SJSA1 (cell line): ENCODE measurements at places on chromosomes 5 and 9. TPM values are rescaled to one million over a fixed set of nuclear protein-coding genes. Genes with fewer than 3 reads are reported as not detected.

GRCh38 chr5:72066705-72067107 lies 40.6 kb upstream of the MAP1B start:
- peak overlapping the region; percentile 95 for H3K27ac ChIP-seq
- peak; percentile 87 for DNase-seq
- no peaks in the 10 kb centered on the region for H3K27me3 ChIP-seq
- no peaks in the 10 kb centered on the region for H3K36me3 ChIP-seq

GRCh38 chr9:74770508-74771261 lies 117.0 kb downstream of the TRPM6 start:
- no peak overlapping the region for H3K4me3 ChIP-seq
- H3K36me3 ChIP-seq: no peaks in the 10 kb centered on the region
- peaks cover 5% of the 10 kb centered on the region for H3K4me1 ChIP-seq
- H3K27me3 ChIP-seq: no peaks in the 10 kb centered on the region
- no peak overlapping the region for H3K27ac ChIP-seq

DNA sequence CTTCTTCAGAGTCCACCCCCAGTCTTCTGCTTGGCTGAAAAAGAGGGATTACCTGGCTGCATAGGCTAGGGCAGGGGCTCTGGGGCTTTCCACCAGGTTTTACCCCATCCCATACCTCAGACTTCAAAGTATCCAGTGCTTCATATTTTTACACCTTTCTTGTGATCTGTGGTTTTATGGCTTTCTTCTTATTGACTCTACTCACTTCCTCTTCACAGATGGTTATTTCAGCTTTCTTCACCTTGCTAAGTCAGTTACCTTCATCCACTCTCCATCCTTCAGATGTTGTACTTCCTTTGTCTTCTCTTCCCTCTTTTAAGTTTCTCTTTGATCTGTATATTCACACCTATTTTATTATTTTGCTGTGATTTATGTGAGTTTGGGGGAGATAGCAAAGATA lies 104.3 kb downstream of the GRIA1 start:
- H3K36me3 ChIP-seq: no peaks in the 10 kb centered on the region
- DNase-seq: no peak
- no peak overlapping the region for H3K27ac ChIP-seq
- no peaks in the 10 kb centered on the region for H3K27me3 ChIP-seq

GRCh38 chr9:128007566-128008138 lies 26.9 kb upstream of the EEIG1 start:
- no peak for DNase-seq
- no peak overlapping the region for H3K27ac ChIP-seq
- no peaks in the 10 kb centered on the region for H3K27me3 ChIP-seq
- no peak overlapping the region for H3K4me3 ChIP-seq
- peaks cover 11% of the 10 kb centered on the region for H3K4me1 ChIP-seq
- H3K36me3 ChIP-seq: no peaks in the 10 kb centered on the region

EXOSC2 gene
- total RNA-seq: 25.9 and 41.5 TPM in 2 replicates

PCDHGA10 gene
- total RNA-seq: 1.2 and 2.9 TPM in 2 replicates

ZNF462 gene
- total RNA-seq: 6.5 and 11.9 TPM in 2 replicates

PCDHGA4 gene
- total RNA-seq: 1.2 and 1.7 TPM in 2 replicates

DNA sequence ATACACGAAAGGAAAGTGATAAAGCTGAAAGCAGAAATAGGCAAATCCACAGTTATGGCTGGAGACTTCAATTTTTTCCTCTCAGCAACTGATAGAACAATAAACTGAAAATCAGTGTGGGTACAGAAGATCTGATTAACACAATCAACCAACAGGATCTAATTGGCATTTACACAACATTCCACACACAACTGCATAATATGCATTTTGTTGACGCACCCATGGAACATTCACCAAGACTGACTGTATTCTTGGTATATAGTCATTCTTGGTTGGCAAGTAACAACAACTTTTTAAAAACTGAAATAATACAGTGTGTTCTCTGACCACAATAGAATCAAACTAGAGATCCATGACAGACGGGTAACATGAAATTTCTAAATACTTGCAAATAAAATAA lies 218.7 kb upstream of the S1PR3 start:
- no peak overlapping the region for H3K27ac ChIP-seq
- H3K4me3 ChIP-seq: no peak overlapping the region
- H3K36me3 ChIP-seq: no peaks in the 10 kb centered on the region
- H3K27me3 ChIP-seq: no peaks in the 10 kb centered on the region
- H3K4me1 ChIP-seq: peaks cover 46% of the 10 kb centered on the region

GRCh38 chr9:16705111-16705604 lies 165.3 kb downstream of the BNC2 start:
- peak overlapping the region; percentile 34 for H3K4me3 ChIP-seq
- DNase-seq: peak; percentile 97
- H3K27ac ChIP-seq: peak overlapping the region; percentile 100
- H3K4me1 ChIP-seq: peaks cover 55% of the 10 kb centered on the region
- H3K27me3 ChIP-seq: no peaks in the 10 kb centered on the region

DNA sequence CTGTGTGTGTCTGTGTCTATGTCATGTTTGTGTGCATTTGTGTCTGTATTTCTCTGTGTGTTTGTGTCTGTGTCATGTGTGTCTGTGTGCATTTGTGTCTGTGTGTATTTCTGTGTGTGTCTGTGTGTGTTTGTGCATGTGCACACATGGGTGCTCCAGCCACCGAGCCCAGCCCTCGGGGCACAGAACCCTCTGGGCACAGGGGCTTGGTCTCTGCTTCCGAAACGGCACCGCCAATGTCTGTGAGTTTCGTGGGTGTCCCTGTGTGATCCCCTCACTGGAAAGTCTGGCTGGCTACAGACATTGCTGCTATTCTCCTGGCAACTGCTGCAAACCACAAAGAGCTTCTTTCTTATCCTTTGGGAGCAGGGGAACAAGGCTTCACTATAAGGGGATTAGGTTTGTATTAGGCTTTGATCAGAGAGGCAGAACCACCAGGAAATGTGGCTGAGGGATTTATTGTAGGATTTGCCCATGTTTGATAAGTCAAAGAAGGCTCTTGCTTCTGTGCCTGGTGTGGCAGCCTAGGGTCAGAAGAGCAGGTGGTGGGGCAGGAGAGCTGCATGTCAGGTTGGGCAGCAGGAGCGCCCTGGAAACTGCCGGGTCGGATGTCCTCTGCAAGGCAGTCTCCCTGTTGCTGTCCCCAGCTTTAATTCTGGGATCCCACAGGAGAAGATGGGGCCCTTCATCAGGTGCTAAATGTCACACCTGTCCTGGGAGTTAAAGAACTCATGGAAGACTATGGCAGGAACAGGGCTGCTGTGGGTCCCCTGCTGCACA lies 39.6 kb upstream of the FCN1 start:
- H3K36me3 ChIP-seq: no peaks in the 10 kb centered on the region
- H3K4me1 ChIP-seq: no peaks in the 10 kb centered on the region
- H3K27ac ChIP-seq: no peak overlapping the region
- no peak for DNase-seq

GRCh38 chr5:124744170-124744971 lies 2.1 kb downstream of the ZNF608 start:
- peaks cover 49% of the 10 kb centered on the region for H3K4me1 ChIP-seq
- H3K27me3 ChIP-seq: no peaks in the 10 kb centered on the region
- H3K4me3 ChIP-seq: peak overlapping the region; percentile 41
- no peaks in the 10 kb centered on the region for H3K36me3 ChIP-seq

N4BP3 gene
- total RNA-seq: 0.79 and 1.8 TPM in 2 replicates

SLC45A2 gene
- total RNA-seq: not detected in 2 replicates

DNA sequence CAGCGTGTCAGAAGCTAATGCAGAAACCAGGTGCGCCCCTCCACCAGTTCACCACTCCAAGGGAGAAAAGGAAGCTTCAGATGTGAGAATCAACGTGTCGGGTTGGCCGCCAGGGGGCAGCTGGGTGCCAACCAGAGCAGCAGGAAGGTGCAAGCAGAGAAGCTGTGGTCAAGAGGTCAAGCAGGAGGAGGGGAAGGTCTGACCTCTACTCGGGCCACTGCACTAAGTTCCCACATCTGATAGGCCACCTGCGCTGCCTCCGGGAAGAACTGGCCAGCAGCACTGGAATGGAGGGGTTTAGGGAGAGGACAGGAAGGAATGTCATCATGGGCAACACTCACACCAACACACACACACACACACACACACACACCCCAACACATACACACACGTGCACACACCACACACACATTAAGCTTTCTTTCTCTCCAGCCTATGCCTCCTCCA lies 31.4 kb downstream of the ANXA6 start:
- no peaks in the 10 kb centered on the region for H3K27me3 ChIP-seq
- H3K27ac ChIP-seq: no peak overlapping the region
- H3K4me3 ChIP-seq: no peak overlapping the region

DNA sequence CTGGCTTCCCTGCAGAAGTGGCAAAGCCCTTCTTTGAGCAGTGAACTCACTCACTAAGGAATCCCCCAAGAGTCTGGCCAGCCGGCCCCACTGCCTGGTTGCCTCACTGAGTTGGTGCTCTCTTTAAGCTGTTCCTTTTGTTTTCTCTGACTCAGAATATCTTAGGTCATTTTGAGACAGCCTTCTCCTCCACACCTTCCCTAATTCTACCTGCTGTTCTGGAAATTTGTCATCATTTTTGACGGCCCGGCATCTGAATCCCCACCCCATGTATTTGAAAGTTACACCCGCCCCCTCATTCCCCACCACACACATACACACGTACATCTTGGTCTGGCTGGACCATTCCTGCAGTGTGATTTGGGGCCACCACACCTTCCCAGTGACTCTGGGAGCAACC lies 41.8 kb downstream of the FGF1 start:
- no peaks in the 10 kb centered on the region for H3K27me3 ChIP-seq
- no peaks in the 10 kb centered on the region for H3K36me3 ChIP-seq
- H3K27ac ChIP-seq: peak overlapping the region; percentile 92
- no peak overlapping the region for H3K4me3 ChIP-seq

IFNB1 gene
- total RNA-seq: not detected in 2 replicates

- peak; percentile 34 for DNase-seq
- H3K27ac ChIP-seq: no peak overlapping the region
- no peaks in the 10 kb centered on the region for H3K4me1 ChIP-seq
- H3K36me3 ChIP-seq: no peaks in the 10 kb centered on the region
Measured at GRCh38 chr5:2895876-2896275, 144.4 kb upstream of the IRX2 start.

- H3K27ac ChIP-seq: no peak overlapping the region
- H3K36me3 ChIP-seq: no peaks in the 10 kb centered on the region
- no peaks in the 10 kb centered on the region for H3K27me3 ChIP-seq
- DNase-seq: no peak
Measured at GRCh38 chr5:98721231-98721928, 52.1 kb upstream of the RGMB start.

MRPL22 gene
- total RNA-seq: 26.9 and 41.5 TPM in 2 replicates

PALM2AKAP2 gene
- 18.2 and 35.7 TPM in 2 replicates for total RNA-seq

DNA sequence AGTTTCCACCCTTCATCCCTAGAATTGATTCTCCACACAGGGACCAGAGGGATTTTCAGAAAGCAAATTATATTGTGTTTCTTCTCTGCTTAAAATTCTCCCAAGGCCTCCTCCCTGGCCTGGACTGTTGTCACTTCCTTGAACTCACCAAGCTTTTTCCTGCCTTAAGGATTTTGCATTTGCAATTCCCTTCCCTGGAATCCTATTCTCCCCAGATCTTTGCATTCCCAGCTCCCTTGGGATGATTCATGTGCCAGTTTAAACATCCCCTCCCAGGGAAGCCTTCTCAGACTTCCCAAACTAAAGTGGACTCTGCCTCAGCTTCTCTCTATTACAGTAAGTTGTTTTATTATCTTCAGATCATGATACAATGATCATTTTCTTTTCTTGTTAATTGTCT lies 35.2 kb upstream of the PDE8B start:
- no peaks in the 10 kb centered on the region for H3K36me3 ChIP-seq
- H3K4me1 ChIP-seq: peaks cover 3% of the 10 kb centered on the region
- no peak overlapping the region for H3K27ac ChIP-seq
- DNase-seq: no peak
- H3K27me3 ChIP-seq: peaks cover 27% of the 10 kb centered on the region
- no peak overlapping the region for H3K4me3 ChIP-seq

DNA sequence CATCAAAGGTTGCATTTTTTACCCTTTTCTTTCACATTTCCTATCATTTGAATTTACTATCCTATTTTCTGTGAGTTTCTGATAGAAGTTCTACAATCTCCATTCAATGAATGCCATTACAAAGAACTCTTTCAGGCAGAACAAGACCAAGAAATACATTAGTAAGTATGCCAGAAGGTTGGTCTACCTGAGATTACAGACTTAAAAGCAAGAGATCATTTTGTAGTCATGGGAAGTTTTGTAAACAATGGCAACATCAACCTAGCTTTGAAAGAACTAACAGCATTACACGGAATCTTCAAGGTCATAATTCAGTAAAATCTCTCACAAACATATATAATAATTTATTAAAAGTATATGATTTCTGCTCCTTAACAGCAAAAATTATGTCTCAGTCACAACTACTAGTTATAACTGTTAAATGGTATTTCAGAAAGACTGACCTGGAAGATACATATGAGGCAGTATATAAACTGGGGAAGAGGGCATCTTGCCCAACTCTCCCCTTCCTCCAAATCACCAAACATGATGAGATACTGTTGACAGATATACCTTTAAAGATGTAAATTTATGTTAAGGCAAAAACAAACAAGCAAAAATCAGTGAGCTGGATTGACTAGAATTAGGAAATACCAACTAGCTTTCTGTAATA lies 23.3 kb downstream of the TMEM161B start:
- no peak overlapping the region for H3K4me3 ChIP-seq
- no peak for DNase-seq
- no peaks in the 10 kb centered on the region for H3K27me3 ChIP-seq
- no peak overlapping the region for H3K27ac ChIP-seq
